ENCODE measurements at places on chromosomes 4 and X.

DNA sequence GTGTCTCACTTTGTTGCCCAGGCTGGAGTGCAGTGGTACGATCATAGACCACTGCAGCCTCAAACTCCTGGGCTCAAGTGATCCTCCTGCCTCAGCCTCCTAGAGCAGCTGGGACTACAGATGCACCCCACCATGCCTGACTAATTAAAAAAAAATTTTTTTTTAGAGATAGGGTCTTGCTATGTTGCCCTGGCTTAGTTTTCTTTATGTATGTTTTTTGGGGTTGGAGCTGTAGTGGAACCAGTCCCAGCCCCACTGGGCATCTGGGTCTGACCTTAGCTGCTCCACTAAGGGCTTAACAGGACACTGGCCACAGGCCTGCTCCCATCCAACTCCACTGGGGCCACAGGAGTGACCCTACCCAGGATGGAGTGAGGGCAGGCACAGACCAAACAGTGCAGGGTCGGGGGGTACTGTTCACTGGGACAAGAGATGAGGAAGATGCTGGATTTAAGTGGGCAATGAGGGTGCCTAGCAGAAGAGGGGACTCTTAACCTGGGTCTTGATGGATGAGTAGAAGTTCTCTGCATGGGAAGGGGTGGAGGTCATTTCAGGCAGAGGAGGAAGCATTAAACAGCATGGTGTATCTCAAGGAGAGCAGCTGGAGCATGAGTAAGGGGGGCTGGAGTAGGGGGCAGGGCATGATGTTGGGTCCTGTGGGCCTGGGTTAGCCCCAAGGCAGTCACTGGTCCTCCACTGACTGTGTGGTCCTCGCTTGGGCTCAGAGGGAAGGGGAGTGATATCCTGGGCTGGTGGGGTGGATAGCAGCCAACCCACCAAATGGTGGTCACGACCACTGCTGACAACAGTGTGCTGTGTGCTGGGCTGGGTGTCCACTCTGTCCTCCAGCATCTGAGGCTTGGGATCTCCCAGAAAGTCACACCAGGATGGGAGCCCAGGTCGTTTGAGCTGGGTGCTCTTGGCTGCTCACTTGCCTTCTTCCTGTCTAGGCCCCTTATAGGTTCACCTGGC is 24.1 kb upstream of the ADD1 start:
- DNase-seq = no peak

GRCh38 chrX:41308884-41309647 is 24.9 kb upstream of the DDX3X start:
- DNase-seq = no peak

DNA sequence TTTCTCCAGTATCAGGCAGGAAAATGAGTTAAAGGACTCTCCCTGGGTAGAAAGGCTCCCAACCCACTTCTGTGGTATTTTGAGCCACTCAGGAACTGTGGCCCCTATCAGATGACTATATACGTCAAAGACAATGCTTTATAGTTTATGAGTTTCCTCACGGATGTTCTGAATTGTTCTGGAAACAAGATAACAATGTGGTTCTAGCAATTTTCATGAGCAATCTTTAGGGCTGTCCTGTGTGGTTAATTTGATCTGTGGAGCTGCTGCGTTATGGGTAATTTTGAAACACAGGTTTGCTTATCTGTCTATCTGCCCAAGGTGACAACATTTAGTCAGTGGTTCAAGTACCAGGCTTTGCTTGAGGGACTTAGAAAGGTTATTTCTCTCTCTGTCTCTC is 46.7 kb upstream of the IL2 start:
- no peak for DNase-seq

DNA sequence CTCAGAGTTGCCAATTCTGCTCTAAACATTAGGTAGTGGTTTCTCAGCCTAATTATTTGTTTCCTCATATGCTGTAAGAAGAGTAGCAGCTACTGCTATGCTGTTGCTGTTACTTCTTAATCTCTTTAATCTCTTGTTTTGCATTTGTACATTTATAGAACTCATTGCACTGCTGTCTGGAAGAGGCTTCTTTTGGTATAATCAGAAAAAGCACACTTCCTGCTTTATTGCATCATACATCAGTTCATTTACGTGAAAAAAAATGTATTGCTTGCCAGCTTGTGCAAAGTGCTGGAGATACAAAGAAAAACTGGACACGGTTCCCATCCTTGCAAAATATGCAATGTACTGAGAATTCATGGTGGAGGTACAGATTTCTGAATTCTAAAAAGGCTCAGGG is 332.0 kb downstream of the GRXCR1 start:
- no peak for DNase-seq

GRCh38 chrX:12441381-12442128 is 303.3 kb downstream of the FRMPD4 start:
- DNase-seq = no peak

- DNase-seq = no peak
Observed at GRCh38 chrX:7372825-7373525, 225.0 kb upstream of the PUDP start.

- DNase-seq = no peak
Observed at GRCh38 chr4:154427149-154427548, 64.5 kb downstream of the DCHS2 start.

- DNase-seq = no peak
Observed at GRCh38 chr4:113682730-113683537, 78.6 kb downstream of the CAMK2D start.

GRCh38 chr4:3701271-3701734 is 64.9 kb upstream of the ADRA2C start:
- no peak for DNase-seq

GRCh38 chrX:30893206-30893605 is 4.2 kb upstream of the TAB3 start:
- DNase-seq = no peak

DNA sequence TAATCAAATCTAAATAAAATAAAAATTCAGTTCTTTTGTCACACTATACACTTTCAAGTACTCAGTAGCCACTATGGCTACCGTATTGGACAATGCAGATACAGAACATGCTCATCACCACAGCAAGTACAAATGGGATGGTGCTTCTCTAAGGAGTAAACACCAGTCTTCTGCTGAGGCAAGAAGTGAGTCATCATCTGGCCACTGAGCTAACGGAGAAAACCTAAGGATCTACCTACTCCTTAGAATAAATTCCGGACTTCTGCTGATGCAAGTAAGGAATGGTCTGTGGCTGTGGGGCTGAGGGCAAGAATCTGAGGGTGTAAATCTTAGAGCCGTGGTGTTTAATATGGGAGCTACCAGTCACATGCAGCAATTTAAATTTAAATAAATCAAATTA is 11.3 kb upstream of the RBMXL3 start:
- DNase-seq = no peak

GRCh38 chr4:94459462-94460161 is 7.9 kb downstream of the PDLIM5 start:
- no peak for DNase-seq

DNA sequence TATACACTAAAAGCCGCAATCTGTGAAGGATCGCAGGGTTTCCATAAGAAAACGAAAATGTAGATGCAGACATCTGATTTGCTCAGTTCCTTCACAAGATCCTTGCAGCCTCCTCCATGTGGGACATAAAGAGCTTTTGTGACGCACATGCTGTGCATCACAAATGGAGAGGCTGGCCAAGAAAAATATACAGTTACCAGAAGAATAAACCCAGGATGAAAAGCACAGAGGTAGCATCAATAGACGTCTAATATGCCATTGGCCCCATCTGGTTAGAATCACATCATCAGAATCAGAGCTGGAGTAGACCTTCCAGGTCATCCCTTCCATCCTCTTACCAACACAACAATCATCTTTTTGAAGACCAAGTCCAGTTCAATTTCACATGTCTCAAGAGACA is 517.4 kb downstream of the RAB28 start:
- DNase-seq = no peak

DNA sequence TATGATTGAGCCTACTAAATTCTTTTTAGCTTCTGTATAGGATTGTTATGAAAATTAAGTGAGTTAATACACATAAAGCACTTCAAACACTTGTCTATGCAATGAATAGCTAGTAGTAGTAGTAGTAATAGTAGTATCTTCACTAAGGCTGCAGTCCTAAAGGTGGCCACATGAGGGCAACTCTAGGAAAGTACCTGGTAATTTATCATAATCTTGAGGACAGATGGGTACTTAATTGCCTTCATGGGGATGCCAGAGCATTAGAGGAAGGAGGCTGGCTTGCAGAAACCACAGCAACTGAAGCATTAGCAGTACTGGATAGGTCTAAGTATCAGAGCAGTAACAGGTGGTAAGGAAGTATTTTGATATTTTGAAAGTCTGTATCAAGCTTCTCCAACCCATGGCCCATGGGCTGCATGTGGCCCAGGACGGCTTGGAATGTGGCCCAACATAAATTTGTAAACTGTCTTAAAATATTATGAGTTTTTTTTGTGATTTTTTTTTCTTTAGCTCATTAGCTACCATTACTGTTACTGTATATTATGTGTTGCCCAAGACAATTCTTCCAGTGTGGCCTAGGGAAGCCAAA is 17.3 kb downstream of the NIPAL1 start:
- peak; percentile 18 for DNase-seq

DNA sequence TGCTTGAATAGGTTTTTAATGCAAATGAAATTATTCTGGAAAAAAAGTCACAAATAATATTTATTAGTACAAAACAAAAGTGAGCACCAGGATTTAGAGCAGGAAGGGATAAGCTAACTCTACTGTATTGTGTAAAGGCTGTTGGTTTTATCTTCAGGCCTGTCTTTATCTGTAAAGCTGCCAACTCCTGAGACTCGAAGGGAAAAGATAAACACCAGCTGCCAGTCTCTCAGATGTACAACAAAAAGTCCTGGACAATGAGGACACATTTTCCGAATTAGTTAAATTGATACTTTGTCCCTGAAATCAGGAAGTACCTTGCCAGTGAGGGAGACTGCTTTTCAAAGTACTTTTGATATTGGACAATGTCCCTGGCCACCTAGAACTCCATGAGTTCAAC is 8.8 kb downstream of the DDX60 start:
- peak; percentile 26 for DNase-seq

GRCh38 chr4:184380707-184381106 is 93.6 kb downstream of the IRF2 start:
- no peak for DNase-seq

GRCh38 chrX:154549766-154550165 is 2.3 kb downstream of the IKBKG start:
- no peak for DNase-seq

DNA sequence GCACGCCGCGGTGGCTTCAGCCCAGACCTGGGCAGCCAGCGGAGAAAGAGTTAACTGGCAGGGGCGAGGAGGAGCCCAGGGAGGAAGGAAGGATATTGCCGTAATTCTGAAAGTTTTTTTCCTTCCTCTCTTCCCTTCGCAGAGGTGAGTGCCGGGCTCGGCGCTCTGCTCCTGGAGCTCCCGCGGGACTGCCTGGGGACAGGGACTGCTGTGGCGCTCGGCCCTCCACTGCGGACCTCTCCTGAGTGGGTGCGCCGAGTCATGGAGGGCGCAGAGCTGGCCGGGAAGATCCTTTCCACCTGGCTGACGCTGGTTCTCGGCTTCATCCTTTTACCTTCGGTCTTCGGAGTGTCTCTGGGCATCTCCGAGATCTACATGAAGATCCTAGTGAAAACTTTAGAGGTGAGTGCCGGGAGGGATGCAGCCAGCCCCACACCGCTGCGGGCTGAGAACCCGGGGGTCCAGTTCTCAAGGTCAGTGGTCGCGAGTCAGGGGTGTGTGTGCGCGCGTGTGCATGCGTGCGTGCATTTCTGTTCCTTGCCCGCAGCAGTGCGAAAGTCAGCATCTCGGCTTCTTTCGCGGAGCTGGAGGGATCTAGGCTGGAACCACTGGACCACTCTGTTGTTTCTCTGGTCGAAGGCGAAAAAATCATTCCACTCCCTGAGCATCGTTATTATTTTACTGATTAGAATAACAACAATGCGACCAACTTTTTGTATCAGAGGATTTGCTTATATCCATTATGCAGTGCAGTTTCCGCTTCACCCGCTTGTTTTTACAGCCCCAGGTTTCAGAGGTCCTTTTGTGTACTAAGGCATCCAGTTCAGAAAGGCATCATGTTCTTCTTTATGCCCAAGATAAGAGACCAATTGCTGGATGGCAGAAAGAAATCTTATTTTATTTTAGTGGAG is 709 bp downstream of the GPAT3 start:
- DNase-seq = no peak

GRCh38 chr4:121484633-121485032 is 103.8 kb upstream of the QRFPR start:
- DNase-seq = no peak

GRCh38 chrX:794311-794710 is 163.7 kb downstream of the SHOX start:
- DNase-seq = no peak

DNA sequence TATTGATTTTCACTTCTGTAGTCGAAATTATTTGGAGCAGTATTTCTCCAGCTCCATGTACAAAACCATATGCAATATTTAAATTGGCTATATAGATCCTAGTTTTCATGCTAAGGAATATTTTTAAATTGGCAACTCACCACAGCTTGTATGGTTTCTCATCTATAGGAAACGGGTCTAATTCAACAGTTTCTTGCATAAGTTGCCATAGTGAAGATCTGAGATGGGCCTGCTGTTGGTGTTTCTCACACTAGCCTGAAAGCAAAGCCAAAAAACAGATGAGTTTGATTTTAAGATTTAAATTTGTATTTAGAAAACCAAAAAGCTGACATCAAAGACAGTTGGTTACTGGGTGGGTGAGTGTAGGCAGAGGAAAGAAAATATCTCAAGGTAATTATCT is 5.5 kb downstream of the MAPK10 start:
- no peak for DNase-seq

DNA sequence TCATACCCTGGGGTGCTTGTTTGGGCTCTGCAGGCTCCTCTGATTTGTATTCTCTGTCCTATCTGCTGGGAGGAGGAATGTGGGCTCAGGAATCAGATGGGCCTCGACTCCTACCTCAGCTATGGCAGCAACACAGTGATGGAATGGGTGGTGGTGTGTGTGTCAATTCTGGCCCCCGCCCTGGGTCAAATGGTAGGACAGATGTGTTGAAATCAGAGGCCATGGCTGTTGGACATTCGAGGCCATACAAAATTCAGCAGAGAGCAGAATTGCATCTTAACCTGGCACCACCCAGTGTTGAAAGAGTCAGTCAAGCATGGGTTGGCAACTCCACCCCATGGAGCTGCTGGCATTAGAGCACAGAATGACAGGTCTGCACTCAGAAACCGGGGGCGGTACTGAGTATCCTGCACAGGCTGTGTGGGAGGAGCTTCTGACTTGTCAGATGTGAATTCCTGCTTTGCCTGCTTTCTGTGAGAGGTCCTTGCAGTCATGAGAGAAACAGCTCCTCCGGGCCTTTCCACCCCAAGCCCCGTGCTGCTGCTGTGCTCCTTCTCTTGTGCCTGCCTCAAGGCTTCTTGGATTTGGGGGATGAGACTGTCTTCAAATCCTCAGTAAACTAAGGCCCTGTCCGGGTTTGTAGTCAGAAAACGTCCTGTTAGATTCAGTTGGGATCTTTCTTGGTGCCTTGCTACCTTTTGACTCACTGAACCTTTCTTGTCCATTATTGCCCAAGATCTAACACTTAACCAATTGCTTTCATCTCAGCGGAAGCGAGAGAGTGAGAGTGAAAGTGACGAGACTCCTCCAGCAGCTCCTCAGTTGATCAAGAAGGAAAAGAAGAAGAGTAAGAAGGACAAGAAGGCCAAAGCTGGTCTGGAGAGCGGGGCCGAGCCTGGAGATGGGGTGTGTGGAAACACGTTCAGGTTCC is 13.0 kb downstream of the DKC1 start:
- DNase-seq = peak; percentile 80

GRCh38 chr4:75790024-75790423 is 65.6 kb downstream of the USO1 start:
- DNase-seq = no peak
